NCI-H187 (cell line): ENCODE measurements at places on chromosomes 1 and 21.

GRCh38 chr1:193311226-193311948, 125.0 kb upstream of the B3GALT2 start:
- no peak for DNase-seq

DNA sequence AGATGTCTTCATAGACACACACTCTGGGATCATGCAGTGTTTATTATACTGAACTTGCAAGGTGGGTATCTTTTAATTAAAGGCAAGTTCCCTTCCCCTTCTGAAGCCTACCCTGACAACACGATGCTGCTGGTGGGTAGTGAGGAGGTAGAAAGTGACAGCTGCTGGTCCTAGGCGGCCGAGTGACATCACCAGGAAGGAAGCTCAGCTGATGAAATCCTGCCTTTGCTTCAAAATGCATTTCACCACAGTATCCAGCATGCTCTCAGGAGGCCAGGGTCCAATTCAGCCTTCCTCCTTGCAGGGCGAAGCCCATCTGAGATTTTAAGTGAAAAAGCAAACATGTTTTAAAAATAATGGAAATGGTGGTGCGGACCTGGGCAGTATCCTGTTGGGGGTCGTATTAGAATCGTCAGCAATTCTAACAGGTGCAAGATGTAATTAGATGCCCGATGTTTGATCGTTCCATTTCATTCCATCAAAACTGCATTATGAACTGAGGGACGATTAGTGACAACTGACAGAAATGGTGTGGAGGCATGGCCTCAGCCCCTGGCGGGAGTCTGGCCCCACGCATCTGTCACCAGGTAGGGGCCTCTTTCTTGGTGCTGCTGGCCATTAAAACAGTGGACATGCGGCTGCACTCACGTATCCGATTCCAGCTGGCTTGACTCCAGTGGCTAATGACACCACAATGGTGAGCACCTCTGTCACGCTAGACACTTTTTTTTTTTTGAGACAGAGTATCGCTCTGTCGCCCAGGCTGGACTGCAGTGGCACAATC, 324.8 kb upstream of the C1orf174 start:
- no peak for DNase-seq

DNA sequence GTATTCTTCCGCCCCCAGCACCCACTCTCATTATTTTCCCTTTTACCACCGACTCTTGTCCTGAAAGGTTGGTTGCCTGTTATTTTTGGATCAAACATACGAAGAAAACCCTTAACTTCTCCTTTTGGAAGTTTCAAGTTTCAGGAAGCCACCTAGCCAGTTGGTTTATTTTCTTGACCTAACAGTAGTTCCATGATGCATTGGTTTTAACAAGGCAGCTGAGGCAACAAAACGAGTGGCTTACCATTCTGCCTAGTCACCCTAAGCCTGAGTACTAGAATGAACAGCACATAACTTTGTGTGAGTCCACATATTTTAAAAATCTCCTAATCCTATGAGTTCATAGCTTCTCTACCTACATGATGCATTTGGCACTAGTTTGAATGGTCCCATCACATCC, 28.9 kb downstream of the OLFM3 start:
- no peak for DNase-seq

DNA sequence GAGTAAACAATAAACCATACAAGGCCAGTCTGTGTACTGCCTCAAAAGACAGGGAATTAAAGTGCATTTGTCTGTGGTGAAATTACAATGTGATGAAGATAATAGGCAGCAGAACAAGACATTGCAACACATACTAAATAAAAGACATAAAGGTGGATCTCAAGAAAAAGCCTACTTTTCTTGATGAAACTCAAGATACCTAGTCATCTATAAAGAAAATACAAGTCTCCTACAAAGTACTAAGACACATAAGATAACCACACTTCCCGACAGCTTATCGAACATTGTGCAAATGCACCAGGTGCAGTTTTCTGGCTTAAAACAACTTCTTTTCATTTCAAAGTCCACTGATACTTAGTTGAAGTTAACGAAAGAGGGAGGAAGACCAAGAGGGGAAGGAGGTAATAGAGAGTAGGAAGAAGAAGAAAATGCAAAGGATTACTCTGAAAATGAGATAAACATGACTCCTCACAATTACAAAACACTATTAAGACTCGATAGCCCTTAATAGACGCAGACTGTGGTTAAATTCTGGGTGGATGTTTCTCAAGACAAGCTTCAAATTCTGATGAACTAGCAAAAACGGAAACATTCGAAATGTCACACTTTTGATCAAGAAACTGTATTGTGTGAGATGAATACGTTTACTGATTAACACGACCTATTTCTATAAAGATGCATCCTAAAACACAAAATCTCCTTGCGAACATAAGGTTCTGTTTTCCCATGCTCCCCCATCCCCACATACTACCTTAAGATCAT, 2.0 kb downstream of the HNRNPR start:
- DNase-seq: no peak

DNA sequence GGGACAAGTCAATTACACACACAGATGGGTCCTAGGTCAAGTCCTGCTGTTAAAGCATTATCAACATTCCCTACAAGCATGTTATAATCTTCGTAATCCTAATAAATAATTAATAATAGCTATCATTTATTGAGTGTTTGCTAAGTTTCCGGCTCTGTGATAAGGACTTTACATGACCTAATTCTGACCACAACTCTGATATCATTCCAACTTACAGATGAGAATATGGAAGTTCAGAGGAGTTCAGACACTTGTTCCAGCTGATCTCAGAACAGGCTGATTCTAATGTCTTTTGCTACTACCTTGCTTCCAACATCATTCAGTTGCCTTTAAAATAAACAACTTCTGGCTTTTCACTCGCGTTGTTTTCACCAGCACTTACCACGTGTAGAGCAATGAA, 770.1 kb upstream of the CXADR start:
- DNase-seq: no peak

- DNase-seq: no peak
Observed at GRCh38 chr21:26800970-26801431, 44.2 kb downstream of the ADAMTS1 start.

GRCh38 chr1:8426996-8427395, 109.1 kb downstream of the SLC45A1 start:
- DNase-seq: no peak

GRCh38 chr1:207203541-207203940, 99.5 kb downstream of the C4BPA start:
- no peak for DNase-seq

- no peak for DNase-seq
Observed at GRCh38 chr1:59125676-59126320, 171.1 kb upstream of the FGGY start.

GRCh38 chr1:26401891-26402290, 8.7 kb upstream of the LIN28A start:
- no peak for DNase-seq

GRCh38 chr1:1040004-1040991, 20.4 kb downstream of the AGRN start:
- DNase-seq: no peak

GRCh38 chr1:185560760-185561159, 173.4 kb upstream of the HMCN1 start:
- DNase-seq: no peak

DNA sequence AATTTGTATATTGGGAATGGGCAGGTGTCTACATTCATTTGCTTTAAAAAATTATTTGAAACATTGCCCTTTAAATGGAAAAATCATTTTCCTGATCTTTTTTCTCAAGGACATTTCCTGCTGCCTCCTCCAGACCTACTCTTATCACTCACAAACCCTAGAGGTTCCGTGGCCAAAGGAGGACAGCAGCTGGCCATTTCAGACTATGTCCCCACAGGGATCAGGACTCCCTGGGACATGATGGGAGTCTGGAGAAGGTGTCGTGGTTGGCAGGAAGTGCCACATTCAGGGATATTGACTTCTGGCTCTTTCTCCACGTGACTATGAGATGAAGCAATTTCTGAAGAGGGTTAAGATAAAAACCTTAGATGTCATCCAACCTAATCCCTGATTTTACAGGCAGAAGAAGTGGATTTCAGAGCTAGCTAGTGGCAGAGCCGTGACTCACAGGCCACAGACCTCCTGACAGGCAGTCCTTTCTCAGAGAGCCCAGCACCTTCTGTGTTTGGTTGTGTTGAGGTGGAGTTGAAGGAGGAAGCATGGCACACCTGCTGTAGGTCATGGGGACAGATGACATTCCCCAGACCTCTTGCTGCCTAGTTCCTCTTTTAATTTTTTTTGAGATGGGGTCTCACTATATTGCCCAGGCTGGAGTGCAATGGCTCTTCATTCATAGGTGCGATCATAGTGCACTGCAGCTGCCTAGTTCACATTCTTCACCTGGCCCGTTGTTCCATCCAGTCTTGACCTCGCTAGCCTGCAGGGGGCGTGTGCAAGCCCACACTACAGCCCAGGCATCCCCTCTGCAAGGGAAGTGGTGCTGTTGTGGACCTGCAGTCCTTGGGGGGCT, 25.5 kb upstream of the IL10 start:
- no peak for DNase-seq

DNA sequence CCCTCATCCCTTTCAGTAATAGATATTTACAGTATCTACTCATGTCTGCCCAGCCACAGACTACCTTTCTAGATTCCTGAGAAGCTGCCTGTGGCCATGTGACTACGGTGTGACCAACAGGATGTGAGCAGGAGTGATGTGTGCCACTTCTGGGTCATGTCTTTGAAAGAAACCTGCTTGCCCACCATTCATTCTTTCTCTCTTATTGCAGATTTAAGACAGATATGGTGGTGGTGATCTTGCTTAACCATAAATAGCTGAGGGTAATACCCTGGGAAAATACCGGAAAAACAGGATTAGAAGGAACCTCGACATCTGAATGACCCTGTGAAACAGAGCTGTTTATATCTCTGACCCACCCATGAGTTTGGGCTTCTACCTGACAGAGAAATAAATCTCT, 41.6 kb upstream of the GUCA2A start:
- DNase-seq: no peak

DNA sequence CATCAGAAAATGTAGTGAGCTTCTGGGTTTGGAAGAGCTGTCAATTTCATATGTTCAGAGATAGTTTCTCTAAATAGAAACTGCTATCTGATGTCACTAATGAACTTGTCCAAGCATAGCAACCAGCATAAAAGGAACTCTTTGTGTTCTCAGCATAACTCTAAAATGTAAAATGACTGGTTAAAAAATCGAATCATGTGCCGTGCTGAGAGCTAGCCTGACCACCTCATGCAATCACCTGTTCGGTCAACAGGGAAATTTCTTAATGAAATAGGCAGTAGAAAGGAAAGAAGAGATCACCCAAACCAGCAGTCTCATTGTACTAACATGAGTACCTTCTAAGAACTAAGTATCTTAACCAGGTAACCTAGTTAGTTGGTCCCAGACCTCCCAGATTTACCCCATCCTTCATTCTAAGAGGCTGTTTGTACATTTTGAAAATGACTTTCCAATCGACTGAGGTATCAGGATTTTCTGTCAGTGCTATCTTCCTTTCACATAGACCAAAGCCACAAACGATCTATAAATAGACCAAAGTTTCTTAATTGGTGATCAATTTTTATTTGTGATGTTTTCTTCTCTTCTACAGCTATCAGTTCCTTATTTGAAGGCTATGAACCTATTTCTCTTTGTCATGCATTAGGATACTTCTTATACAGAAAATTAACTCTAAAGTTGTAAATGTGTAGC, 147.3 kb downstream of the TLR5 start:
- DNase-seq: no peak

- no peak for DNase-seq
Observed at GRCh38 chr1:65371544-65371943, 48.9 kb upstream of the LEPR start.

DNA sequence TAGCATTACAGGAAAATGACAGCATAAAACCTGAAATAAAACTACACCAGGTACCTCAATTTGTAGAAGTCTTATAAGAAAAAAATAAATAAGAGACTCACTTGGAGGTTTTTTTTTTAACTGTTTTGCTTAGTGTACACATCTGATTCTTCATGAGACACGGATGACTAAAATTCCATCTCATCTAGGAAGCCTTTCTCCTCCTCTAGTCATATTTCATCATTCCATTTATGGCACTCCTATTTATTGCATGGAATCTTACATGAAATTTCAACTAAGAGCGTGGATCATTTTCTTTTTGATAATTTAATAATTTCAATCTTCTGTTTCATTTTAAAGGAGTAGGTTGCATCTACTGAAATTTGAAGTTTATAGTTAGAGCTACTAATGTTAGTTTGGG, 1.6 kb upstream of the PTGS2 start:
- no peak for DNase-seq

GRCh38 chr1:179591592-179592580, at the start of gene TDRD5:
TSS of gene TDRD5 (plus strand) at chr1:179591832. CDS start at chr1:179592616, 784 bp downstream.
- DNase-seq: no peak

GRCh38 chr1:21621761-21622436, 47.3 kb downstream of the RAP1GAP start:
- DNase-seq: no peak
